ENCODE measurements at places on chromosomes 12 and 14.
A peak's percentile ranks its signal among the peaks of the same experiment; 100 is the strongest.

DNA sequence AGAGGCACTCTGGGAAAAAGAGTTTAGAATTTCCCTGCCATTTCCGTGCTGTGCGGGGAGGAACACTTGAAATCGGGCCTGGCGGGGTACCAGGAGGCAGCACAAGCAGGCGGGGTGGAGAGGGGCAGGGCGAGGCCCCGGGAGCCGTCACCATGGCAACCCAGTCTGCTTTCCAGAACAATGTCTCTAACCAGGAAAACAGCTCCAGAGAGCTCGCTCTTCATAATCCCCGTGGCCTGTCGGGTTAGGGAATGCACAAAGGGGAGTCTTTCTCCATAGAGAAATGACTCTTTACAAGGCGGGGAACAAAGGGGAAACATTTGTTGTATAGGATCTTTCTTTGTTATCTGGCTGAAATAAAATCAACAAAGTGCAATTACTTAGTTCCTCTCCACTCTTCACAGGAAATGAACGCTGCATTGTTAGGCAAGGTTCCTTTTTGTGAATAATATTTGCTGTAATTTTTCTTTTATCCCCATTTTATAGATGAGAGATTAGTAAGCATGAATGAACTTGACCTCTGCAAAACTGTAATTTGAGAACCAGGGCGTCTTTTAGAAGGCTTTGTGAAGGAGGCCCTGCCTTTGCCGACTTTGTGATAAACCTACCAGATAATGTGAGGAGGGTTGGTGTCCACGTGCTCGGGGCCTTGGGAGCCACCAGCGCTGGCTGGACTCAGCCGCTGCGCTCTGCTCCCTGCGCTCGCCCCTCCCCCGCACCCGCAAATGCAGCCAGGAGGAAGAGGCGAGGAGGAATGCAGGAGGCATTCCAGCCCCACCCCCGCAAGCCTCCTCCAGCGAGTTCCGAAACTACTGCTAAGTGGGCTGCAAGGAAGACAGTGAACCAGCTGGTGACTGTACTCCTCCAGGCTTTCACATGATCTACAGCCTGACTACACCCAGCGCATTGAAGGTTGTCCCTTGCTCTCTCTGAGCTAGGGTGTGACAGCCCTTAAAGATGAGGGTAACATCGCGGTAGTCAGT lies 105.2 kb upstream of the ATF7IP start:
- peak; percentile 95 for DNase-seq

DNA sequence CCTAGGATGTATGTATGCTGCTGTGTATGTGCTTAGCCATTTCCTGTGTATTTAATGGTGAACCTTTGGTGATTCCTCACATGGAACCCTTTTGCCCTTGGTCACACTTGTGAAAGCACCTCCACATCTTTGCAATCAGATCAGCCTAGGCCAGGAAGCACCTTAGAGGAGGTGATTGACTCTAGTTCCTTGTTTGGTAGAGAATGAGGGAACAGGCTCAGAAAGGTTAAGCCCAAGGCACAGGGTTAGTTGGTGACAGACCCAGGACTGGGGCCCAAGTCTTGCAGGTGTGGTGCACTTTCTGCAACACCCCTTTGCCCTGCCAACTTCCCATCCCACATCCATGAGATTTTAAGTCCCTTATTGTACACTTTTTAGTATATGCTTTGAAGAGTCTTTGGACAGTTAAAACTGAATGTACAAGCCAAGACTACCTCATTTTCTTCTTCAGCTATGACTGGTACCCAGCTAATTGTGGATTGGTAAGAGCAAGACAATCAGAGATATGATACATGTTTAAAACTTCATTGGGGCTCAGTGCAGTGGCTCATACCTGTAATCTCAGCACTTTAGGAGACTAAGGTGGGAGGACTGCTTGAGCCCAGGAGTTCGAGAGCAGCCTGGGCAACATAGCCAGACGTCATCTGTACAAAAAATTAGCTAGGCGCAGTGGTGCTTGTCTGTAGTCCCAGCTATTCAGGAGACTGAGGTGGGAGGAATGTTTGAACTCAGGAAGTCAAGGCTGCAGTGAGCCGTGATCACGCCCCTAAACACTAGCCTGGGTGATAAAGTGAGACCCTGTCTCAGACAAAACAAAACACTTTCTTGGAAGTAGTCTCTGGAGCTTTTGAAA lies 71.1 kb downstream of the RASSF3 start:
- no peak for DNase-seq

- no peak for DNase-seq
These were observed 15.9 kb downstream of the KRT85 start for GRCh38 chr12:52351196-52352059.

DNA sequence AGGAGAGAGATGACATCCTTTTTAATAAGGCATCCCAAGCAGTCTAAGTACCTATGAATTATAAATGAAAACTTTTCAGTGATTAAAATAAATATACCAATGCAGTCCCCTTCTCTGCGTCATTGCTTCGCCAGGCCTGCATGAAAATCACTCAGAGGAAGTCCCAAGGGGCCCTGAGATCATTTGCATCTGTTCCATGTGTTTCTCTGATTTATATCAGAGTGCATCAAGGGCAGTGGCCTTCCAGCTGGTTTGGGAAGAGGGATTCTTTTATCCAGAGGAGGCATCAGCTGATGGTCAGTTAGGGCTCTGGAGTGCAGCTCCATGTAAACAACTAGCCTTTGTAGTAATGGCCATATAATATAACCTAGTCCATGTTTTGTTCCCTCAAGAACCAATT lies 210.1 kb downstream of the RGS6 start:
- no peak for DNase-seq

- no peak for DNase-seq
These were observed 62.7 kb downstream of the RBM19 start for GRCh38 chr12:113903381-113903863.

DNA sequence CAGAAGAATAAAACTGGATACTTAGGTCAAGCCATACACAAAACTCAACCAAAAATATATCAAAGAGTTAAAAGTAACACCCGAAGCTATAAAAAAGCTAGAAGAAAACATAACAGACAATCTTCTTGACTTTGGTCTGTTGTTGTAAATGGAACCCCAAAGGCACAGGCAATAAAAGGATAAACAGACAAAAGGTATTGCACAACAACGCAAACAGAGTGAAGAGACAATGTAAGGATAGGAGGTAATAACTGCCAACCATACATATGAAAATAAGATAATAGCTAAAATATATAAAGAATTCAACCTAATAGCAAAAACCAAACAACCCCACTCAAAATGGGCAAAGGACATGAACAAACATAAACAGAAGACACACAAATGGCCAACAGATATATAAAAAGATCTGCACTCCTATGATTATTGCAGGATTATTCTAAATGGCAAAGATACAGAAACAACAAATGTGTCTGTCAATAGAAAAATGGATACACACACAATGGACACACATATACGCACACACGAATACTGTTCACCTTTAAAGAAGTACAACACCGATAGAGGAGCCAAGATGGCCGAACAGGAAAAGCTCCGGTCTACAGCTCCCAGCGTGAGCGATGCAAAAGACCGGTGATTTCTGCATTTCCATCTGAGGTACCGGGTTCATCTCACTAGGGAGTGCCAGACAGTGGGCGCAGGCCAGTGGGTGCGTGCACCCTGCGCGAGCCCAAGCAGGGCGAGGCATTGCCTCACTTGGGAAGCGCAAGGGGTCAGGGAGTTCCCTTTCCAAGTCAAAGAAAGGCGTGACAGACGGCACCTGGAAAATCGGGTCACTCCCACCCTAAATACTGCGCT lies 1137.1 kb downstream of the FSCB start:
- DNase-seq, result peak; percentile 4

DNA sequence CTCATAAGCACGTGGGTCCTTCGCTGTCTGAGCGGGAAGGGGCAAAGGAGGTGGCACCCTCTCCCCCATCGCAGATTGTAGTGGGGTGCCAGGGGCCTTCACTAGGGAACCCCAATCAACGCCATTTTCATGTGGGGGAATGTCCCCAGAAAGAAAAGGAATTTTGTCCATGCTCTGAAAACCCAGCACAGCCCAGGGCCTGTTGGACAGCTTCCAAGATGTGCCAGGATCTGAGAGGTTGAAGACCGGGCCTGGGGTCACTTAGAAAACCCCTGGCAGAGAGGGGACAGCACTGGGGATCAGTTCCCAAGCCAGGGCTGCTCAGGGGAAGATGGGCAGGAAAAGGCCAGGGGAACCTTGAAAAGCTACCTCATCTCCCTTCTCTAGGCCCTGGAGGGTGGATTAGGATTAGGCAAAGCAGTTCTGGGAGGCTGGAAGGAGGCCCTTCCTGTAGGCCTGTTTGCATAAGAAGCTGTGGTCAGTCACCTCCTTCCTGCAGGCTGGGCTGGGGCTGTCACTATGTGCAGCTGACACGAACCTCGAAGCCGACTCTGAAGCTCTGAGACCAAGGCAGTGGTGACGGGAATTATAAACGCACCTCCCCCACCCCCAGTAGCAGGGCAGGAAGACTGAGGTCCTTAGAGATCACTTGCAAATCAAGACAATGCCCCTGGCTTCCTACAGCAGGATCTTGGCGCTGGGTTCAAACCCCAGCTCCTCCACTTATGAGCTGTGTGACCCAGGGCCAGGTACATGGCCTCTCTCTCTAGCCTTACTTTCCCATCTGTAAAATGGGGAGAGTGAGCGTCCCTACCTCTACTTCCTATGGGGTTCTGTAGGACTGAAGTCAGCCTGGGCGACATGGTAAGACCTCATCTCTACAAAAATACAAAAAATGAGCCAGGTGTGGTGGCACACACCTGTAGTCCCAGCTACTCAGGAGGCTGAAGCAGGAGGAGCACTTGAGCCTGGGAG lies 29.0 kb downstream of the TESC start:
- DNase-seq, result no peak
